AG10803 (cell line): ENCODE measurements at places on chromosomes 2 and 18.

DNA sequence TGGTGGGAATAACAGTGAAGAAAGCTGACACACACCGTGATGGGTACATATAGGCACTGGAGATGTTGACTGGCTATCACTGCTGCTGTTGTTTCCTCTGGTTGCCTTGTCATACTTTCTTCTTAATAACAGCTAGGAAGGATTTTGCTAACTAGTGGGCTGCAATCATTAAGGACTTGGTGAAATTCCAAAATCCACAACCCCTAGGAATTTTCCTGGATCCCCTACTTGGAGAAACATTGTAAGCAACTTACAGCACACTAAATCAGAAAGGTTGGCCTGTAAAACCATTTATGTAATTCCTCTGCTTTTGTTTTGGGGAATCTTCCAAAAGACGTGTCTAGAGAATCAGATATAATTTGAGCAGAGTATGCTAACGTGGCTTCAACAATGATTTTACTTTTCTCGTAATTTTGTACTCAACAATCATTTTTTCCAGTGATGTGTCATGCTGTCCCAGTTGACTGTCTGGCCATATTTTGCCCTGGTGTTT is 8.0 kb upstream of the COL3A1 start:
- DNase-seq = peak; percentile 35

- DNase-seq = peak; percentile 26
These were observed 52.9 kb upstream of the NABP1 start for GRCh38 chr2:191625016-191625415.

- no peak for DNase-seq
These were observed 13.4 kb upstream of the PAX3 start for GRCh38 chr2:222311978-222312738.

- DNase-seq = peak; percentile 63
These were observed 664 bp downstream of the CCT4 start for GRCh38 chr2:61887717-61888266.
